Mesothelial cell of epicardium (in vitro differentiated cells): ENCODE measurements at places on chromosomes 4 and X.

DNA sequence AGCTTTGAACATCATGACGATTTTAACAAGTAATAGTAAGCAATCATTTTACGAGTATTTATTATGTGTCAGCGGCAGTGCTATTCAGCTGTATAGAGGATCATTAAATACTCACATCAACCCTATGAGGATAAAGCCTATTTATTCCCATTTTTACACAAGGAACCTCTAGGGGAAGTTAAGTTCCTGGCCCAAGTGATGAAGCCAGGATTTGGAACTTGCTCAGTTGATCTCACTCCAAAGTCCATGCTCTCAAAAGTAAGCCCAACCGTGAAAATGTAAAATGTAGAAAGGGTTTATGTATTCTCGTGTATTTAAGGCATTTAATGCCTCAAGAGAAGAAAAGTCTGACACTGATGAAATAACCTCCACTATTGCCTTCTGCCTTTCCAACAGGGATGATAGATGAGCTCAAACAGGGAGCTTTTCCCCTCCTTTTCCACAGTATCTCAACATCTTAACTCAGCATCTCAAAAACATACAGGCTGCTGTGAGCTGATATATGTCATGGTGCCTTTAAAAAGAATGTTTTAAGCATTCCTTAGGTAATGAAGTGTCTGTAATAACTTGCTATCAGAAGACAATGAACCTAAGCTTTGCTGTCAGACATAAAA lies 35.0 kb upstream of the PLA2G12A start:
- no peak overlapping the region for H3K4me3 ChIP-seq
- DNase-seq: no peak
- peaks cover 46% of the 10 kb centered on the region for H3K36me3 ChIP-seq
- peaks cover 16% of the 10 kb centered on the region for H3K4me1 ChIP-seq
- peak overlapping the region; percentile 73 for H3K27ac ChIP-seq
- no peaks in the 10 kb centered on the region for H3K27me3 ChIP-seq

DNA sequence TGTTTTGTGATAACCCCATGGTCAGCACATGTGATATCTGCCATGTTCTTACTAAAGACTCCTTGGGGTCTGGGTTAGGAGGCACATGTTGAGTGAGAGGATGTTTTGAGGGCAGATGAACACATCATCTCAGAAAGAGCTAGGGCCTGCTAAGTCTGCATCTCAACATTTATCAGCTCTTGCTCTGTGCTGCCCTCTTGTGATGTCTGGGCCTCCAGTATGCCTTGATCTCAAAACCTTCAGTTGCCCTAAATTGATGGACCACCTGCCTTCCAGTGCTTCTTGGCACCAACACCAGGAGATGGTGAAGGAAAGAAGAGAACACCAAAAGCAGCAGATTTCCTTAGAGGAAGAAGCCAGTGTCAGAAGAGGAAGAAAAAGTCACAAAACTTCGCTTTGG lies 22.5 kb downstream of the MID1 start:
- no peaks in the 10 kb centered on the region for H3K27me3 ChIP-seq
- H3K36me3 ChIP-seq: peaks cover 5% of the 10 kb centered on the region
- peaks cover 11% of the 10 kb centered on the region for H3K4me1 ChIP-seq

- no peaks in the 10 kb centered on the region for H3K27me3 ChIP-seq
- no peak for DNase-seq
- no peaks in the 10 kb centered on the region for H3K4me1 ChIP-seq
Observed at GRCh38 chrX:136814847-136815750, 34.4 kb upstream of the ARHGEF6 start.

- DNase-seq: no peak
- H3K27ac ChIP-seq: no peak overlapping the region
- no peaks in the 10 kb centered on the region for H3K4me1 ChIP-seq
- H3K27me3 ChIP-seq: no peaks in the 10 kb centered on the region
- no peaks in the 10 kb centered on the region for H3K36me3 ChIP-seq
Observed at GRCh38 chrX:78366576-78366975, 39.2 kb upstream of the CYSLTR1 start.

- H3K36me3 ChIP-seq: no peaks in the 10 kb centered on the region
- H3K27me3 ChIP-seq: no peaks in the 10 kb centered on the region
- no peak overlapping the region for H3K4me3 ChIP-seq
- no peak overlapping the region for H3K27ac ChIP-seq
- DNase-seq: no peak
Observed at GRCh38 chrX:80334583-80334982, 85.7 kb upstream of the TENT5D start.

DNA sequence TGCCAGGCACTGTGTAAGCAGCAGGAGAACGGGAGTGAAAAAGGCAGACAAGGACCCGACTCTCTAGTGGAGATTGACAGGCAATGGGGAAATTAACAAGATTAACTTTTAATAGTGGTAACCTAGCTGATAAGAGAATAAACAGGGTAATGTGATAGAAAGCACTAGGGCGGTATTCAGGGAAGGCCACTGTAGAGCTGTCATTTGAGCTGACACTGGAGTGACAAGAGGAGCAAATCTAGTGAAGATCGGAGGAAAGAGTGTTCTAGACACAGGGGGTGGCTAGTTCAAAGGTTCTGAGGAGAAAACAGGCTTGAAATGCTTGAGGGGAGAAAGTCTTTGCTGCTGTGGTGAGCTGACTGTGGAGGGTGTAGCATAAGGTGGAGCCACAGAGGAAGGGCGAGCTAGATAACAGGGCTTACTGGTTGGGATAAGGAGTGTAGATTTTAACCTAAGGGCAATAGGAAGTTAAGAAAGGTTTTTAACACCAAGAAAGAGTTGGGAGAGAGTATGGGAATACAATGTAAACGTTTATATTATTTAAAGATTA lies 122.8 kb downstream of the SLC10A7 start:
- DNase-seq: no peak
- H3K27me3 ChIP-seq: no peaks in the 10 kb centered on the region
- no peaks in the 10 kb centered on the region for H3K4me1 ChIP-seq
- H3K27ac ChIP-seq: no peak overlapping the region

GRCh38 chr4:153384160-153384559 lies 39.7 kb downstream of the MND1 start:
- DNase-seq: no peak
- H3K27ac ChIP-seq: no peak overlapping the region
- H3K27me3 ChIP-seq: no peaks in the 10 kb centered on the region
- H3K4me1 ChIP-seq: peaks cover 3% of the 10 kb centered on the region
- no peaks in the 10 kb centered on the region for H3K36me3 ChIP-seq

DNA sequence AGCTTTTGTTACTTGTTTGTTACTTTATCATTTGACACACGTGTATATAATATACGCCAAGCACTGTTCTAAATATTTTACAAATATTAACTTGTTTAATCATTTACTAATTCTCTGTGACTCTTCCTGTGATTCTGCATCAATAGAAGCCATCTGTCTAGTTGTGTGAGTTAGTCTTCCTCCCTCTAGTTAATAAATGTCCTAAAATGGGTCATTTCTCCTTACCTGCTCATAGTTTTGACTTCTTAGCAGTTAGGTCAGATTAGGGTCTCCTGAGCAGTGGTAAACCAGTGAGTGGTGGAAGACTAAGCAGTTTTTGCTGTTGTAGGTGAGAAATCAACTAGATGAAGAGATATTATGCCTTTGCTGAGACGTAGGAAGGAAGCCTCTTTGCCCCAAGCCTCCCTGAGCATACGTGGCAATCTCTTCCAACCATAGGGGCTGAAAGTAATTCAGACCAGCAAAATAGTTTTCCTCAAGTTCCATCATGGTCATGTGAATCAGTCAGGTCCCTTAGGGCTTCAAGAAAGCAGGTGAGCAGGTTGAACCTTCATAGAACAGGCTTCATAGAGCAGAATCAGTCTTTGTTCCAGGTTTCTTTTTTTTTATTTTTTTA lies 38.7 kb upstream of the THOC2 start:
- H3K4me3 ChIP-seq: no peak overlapping the region
- no peak for DNase-seq
- no peaks in the 10 kb centered on the region for H3K36me3 ChIP-seq
- no peaks in the 10 kb centered on the region for H3K4me1 ChIP-seq
- no peak overlapping the region for H3K27ac ChIP-seq

- H3K4me3 ChIP-seq: no peak overlapping the region
- H3K4me1 ChIP-seq: peaks cover 6% of the 10 kb centered on the region
- H3K27ac ChIP-seq: no peak overlapping the region
- peaks cover 14% of the 10 kb centered on the region for H3K27me3 ChIP-seq
Observed at GRCh38 chrX:110987292-110987691, 108.7 kb upstream of the PAK3 start.

- no peak overlapping the region for H3K27ac ChIP-seq
- DNase-seq: no peak
- no peaks in the 10 kb centered on the region for H3K36me3 ChIP-seq
- H3K4me1 ChIP-seq: peaks cover 5% of the 10 kb centered on the region
Observed at GRCh38 chr4:24659241-24659961, 75.0 kb upstream of the DHX15 start.

- no peaks in the 10 kb centered on the region for H3K36me3 ChIP-seq
- H3K27ac ChIP-seq: no peak overlapping the region
- H3K4me1 ChIP-seq: no peaks in the 10 kb centered on the region
Observed at GRCh38 chrX:119885554-119886428, 9.9 kb upstream of the AKAP14 start.

DNA sequence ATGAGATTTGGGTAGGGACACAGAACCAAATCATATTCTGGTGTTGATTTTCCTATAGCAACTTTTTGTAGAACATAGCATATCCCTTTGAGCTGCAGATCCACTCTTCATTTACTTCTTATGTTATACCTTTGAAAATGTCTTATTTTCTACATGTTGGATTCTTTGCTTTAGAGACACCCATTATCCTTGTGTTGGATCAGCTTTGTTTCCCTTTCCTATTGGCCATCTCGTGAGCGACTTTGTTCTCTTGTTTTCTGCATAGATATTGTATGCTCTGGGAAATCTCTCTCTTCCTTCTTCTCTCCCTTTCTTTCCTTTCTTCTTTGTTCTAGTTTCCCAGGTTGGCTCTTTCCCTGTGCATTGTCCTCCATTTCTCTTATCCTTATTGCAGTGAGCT lies 59.6 kb downstream of the DRD5 start:
- no peak for DNase-seq
- no peak overlapping the region for H3K4me3 ChIP-seq
- H3K36me3 ChIP-seq: no peaks in the 10 kb centered on the region
- no peaks in the 10 kb centered on the region for H3K4me1 ChIP-seq
- H3K27ac ChIP-seq: no peak overlapping the region
- H3K27me3 ChIP-seq: peaks cover 7% of the 10 kb centered on the region

DNA sequence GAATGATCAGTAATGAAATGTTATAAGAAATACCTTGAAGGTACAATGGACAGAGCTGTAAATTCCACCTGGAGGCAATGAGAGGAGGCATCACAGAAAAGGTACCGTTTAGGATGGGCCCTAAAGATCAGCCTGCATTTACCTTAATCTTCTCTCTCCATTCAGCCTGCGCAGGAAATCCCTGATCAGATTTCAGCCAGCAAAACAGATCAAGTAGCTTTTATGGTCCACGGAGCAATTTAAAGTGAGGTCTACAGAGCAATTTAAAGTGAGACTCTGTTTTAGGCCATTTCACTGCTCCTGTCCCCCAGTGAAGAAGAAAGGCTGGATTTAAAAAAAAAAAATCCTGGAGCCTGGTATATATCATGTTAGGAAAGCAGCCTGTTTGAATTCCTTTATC lies 195.1 kb upstream of the VCX start:
- DNase-seq: no peak
- H3K27ac ChIP-seq: no peak overlapping the region
- H3K27me3 ChIP-seq: no peaks in the 10 kb centered on the region
- no peaks in the 10 kb centered on the region for H3K36me3 ChIP-seq
- H3K4me3 ChIP-seq: no peak overlapping the region

GRCh38 chr4:188106454-188106853 lies 2.9 kb downstream of the TRIML2 start:
- H3K4me3 ChIP-seq: no peak overlapping the region
- H3K4me1 ChIP-seq: peaks cover 28% of the 10 kb centered on the region
- H3K27me3 ChIP-seq: no peaks in the 10 kb centered on the region
- no peaks in the 10 kb centered on the region for H3K36me3 ChIP-seq

DNA sequence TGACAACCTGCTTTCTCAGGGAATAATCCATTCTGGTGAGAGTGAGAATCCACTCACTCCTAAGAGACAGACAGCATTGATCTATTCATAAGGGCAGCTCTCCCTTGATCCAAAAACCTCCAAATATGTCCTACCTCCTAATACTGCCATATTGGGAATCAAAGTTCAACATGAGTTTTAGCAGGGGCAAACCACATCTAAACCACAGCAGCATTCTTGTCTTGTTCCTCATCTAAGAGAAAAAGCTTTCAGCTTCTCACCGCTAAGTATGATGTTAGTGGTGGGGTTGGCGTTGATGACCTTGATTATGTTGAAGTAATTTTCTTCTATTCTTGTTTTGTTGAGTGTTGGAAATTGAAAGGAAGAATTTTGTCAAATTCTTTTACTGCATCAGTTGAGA lies 69.6 kb downstream of the SERTM2 start:
- DNase-seq: no peak
- H3K4me1 ChIP-seq: peaks cover 10% of the 10 kb centered on the region
- no peaks in the 10 kb centered on the region for H3K36me3 ChIP-seq
- H3K27me3 ChIP-seq: no peaks in the 10 kb centered on the region
- H3K4me3 ChIP-seq: no peak overlapping the region
- H3K27ac ChIP-seq: no peak overlapping the region

DNA sequence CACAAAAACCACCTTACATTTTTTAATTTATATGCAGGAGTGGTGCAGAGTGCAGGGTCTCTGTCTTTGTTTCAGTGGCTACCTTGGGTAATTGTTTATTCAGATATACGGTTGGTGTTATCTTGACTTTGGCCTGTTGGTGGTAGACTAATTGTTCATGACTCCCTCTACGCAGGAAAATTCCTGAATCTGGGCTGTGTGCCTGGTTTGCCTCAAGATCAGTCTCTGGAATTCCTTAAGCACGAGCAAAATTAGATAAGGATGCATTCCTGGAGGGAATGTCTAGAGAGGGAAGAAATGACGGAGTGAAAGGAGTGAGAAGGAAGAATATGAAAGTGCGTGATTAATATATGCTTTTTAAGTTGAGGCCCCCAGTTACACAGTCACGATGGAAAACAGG lies 576.9 kb upstream of the PCDH10 start:
- H3K4me3 ChIP-seq: no peak overlapping the region
- no peaks in the 10 kb centered on the region for H3K36me3 ChIP-seq
- no peak for DNase-seq
- no peaks in the 10 kb centered on the region for H3K27me3 ChIP-seq
- H3K4me1 ChIP-seq: peaks cover 10% of the 10 kb centered on the region
